LoVo (cell line): ENCODE measurements at places on chromosomes 5 and 9.

DNA sequence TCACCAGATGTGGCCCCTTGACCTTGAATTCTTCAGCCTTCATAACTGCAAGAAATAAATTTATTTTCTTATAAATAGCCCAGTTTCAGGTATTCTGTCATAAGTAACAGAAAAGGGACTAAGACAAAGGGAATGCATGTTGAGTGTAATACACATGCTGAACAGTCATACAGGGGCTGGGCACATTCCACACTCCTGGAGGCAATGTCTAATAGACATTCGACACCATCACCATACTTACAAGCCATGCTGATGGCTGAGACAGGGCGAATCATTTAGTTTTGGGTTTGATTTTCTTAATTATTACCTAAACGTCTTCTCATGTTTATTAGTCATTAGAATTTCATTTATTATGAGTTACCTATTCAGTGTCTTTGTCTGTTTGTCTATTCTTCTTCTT, 68.5 kb downstream of the TENT4A start:
- DNase-seq, result no peak

GRCh38 chr5:147966829-147967228, 60.5 kb upstream of the C5orf46 start:
- no peak for DNase-seq

GRCh38 chr5:128304791-128305190, 221.2 kb downstream of the SLC12A2 start:
- no peak for DNase-seq

DNA sequence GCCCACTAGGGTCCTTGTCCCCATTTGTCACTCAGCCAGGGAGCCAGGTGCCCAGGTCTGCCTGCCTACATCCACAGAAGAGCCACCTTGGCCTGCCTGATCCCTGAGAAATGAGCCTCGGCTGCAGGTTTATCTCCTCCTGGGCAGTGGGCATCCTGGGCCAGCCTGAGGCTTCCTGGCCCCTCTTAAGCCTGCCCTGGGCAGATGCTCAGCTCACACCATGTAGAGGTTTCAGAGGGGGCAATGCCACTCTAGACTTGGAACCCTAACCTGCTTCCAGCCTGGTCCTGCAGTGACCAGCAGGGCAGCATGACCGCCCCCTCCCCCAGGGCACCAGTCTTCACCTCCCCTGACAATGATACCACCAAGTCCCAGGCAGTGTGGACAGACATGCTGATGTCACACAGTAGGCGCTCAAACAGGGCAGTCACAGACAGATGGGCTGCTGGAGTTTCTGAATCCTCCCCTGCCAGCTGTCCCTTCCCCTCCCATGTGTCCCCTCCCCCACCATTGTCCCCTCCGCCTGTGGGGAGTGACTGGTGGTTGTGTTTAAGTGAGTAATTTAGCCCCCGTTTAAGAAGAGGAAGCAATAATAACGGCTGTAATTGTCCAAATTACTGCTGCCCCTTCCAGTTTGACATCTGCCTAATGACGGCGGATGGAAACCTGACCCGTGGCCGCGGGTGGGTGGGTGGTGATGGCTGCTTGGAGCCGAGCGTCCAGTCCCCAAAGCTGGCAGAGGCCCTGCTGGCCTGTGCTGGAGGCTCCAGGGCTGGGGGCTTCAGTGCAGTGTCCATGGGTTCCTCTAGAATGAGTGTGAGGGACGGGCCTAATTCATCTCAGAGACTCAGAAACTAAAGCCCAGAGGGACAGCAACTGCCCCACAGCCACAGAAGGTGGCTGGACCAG, 147.7 kb downstream of the BARX1 start:
- DNase-seq, result no peak

- DNase-seq, result peak; percentile 89
Measured at GRCh38 chr5:55534436-55535198, at the start of gene PLPP1. TSS of gene PLPP1 (minus strand) at chr5:55534964. CDS start at chr5:55534629, 335 bp downstream.

GRCh38 chr9:134811079-134811672, 69.4 kb upstream of the FCN2 start:
- DNase-seq, result no peak

GRCh38 chr9:71675857-71676165, 92.5 kb downstream of the CEMIP2 start:
- peak; percentile 27 for DNase-seq

- DNase-seq, result peak; percentile 44
Measured at GRCh38 chr5:84688566-84688965, 303.9 kb upstream of the EDIL3 start.

GRCh38 chr9:2958219-2958618, 114.3 kb upstream of the PUM3 start:
- no peak for DNase-seq

DNA sequence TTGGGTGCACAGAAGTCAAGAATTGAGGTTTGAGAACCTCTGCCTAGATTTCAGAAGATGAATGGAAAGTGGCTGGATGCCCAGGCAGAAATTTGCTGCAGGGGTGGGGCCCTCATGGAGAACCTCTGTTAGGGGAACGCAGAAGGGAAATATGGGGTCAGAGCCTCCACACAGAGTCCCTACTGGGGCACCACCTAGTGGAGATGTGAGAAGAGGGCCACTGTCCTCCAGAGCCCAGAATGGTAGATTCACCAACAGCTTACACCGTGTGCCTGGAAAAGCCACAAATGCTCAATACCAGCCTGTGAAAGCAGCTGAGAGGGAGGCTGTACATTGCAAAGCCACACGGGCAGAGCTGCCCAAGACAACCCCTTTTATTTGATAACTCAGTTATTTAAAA, 383.5 kb downstream of the TLE4 start:
- no peak for DNase-seq

DNA sequence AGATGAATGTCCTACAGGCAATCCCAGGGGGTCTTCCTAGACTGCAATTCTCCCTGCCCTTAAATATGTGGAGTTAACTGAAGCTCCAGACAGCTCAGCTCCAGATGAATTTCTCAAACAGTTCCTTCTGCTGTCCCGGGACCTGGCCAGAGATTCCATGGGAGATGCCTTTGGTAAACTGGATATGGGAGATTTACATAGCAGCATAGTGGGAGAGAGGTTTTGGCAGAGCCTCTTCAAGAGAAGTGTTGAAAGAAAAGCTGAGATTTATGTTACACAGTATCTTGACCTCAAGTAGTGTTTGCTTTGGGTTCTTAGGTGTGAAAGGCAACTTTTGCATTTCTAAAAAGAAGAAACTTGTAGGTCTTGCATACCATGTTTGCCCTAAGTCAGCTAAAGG, 364.9 kb downstream of the ARRDC3 start:
- DNase-seq, result no peak

DNA sequence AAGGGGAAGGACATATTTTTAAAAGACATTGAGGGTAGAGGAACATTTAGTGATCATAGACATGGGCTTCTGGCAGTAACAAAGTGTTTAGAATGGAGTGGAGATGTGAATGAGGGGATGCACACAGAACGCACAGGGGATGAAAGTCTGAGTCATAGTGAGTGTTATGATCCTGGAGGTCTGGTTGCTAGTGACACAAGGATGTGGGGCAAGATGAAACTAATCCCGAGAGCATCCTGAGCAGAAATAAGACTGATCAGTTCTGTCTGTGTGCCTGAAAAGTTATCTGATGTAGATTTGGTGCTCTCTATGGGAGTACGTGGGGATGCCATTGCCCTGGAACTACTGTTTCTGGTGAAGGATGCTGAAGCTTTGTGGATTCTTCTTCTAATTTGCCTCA, 141.1 kb downstream of the CHSY3 start:
- DNase-seq, result no peak

- DNase-seq, result no peak
Measured at GRCh38 chr9:131302244-131303075, 12.9 kb downstream of the PLPP7 start.

DNA sequence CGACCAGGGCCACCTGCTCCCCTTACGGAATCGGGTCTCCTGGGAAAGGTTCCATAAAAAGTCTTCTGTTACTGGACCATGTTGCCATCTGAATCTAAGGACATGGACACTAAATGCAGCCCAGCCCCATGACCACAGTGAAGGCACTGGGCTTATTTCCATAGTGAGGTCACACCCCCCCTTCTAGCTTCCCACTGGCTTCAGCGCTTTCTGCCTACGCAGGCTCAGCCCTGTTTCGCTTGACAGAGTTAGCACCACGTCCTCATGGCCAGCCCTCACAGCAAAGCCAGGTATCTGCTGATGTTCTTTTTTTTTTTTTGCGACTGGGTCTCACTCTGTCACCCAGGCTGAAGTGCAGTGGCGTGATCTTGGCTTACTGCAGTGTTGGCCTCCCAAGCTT, 14.1 kb downstream of the UCK1 start:
- DNase-seq, result no peak

DNA sequence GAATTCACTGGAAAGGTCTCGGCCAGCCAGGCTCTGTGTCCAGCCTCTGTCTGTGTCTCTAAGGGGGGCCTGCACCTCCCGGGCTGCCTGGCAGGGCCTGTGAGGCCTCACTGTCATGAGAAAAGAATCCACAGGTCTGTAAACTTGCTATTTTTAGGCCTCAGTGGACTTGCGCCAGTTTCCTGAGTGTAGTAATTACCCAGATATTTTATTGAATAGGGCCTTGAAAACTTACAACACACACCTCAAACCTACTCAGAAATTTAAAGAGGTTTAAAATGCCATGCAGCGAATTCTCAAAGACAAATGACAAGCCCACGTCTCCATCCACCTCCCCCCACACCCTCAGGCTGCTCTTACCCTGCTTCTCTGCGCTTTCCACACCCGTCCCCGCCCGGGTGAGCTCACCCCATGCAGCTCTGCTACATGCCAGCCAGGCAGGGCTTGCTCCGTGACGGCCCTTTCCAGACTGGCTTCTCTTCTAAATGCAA, 8.8 kb upstream of the TENT4A start:
- DNase-seq, result peak; percentile 68

GRCh38 chr5:163890261-163890660, 384.8 kb downstream of the MAT2B start:
- DNase-seq, result no peak

DNA sequence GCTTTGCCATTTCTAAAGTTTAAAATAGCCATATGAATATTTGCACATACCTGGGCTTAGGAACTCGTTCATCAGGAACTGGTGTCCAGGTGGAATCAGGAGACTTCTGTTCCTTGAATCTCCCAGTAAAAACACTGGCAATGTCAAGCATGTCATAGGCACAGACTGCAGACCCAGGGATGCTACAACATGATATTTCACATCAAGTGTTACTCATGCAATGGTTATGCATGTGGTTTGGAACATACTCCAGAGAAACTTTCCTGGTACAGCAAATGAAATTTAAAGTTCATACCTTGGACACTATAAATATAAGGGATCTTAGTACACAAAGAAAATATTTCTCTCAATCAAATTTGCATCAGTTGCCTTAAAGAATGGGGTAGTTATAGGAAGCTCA, 92.2 kb downstream of the SEMA6A start:
- DNase-seq, result no peak

DNA sequence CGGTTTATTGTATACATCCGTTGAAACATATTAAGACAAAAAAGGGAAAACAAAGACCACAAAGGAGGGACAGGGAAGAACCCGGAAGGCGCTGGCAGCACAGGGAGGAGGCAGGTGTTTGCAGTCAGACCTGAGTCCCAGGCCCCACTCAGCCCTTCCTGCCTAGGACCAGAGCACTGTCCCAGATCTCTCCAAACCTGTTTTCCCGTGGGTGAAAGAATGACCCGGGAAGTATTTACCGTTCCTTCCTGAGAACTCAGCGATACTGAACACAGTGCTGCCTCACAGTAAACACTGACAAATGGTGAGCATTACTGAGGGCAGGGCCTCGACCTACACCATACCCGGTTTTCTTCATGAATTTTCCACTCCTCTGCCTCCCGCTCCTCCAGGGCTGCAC, 1.2 kb downstream of the ABO start:
- no peak for DNase-seq

DNA sequence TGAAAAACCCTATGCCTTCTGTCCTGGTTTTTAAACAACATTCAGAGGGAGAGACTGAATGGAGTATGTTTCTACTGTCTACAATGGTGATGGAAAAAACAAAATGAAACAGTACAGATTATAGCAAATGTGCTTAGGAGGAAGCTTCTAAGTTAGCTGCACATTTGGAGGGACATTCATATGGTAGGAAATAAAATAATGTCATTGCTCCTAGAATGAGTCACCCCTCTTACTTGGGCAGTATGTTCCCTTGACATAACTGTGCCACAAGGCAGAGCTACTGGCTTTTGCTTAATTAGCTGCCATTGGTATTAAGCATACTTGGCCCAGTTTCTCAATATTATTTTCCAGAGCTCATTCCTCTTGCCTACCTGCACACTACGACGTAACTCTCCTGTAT, 128.9 kb downstream of the GDNF start:
- no peak for DNase-seq

GRCh38 chr5:35736280-35736679, 118.6 kb downstream of the SPEF2 start:
- no peak for DNase-seq

GRCh38 chr5:132426525-132427138, 57.1 kb downstream of the SLC22A5 start:
- peak; percentile 51 for DNase-seq

- DNase-seq, result no peak
Measured at GRCh38 chr9:20199111-20199510, 410.3 kb upstream of the SLC24A2 start.

- no peak for DNase-seq
Measured at GRCh38 chr5:146959360-146959759, 80.8 kb upstream of the PPP2R2B start.

GRCh38 chr5:10201223-10201868, 48.3 kb downstream of the ATPSCKMT start:
- DNase-seq, result no peak

- no peak for DNase-seq
Measured at GRCh38 chr5:107303171-107303968, 367.4 kb downstream of the EFNA5 start.

DNA sequence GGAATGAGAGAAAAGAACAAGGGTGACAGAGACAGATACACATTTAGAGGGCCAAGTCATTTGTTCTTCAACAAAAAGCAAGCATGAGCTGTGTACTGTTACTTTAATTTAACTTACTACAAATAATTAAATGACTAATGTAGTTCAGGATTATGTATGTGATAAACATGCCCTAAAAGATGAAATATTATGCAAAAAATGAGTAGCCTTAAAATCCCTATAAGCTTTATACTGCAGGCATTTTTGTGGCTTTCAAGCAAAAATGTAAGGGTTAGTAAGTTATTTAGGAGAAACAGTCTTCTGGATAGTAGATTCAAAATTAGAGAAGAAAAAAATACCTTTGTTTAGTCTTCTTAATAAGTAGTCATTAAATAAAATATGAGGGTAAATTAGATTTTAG, 431.2 kb downstream of the CSNK1G3 start:
- no peak for DNase-seq

- no peak for DNase-seq
Measured at GRCh38 chr5:179893076-179893957, 14.4 kb downstream of the TBC1D9B start.

- DNase-seq, result no peak
Measured at GRCh38 chr5:62083247-62083646, 222.8 kb upstream of the KIF2A start.

DNA sequence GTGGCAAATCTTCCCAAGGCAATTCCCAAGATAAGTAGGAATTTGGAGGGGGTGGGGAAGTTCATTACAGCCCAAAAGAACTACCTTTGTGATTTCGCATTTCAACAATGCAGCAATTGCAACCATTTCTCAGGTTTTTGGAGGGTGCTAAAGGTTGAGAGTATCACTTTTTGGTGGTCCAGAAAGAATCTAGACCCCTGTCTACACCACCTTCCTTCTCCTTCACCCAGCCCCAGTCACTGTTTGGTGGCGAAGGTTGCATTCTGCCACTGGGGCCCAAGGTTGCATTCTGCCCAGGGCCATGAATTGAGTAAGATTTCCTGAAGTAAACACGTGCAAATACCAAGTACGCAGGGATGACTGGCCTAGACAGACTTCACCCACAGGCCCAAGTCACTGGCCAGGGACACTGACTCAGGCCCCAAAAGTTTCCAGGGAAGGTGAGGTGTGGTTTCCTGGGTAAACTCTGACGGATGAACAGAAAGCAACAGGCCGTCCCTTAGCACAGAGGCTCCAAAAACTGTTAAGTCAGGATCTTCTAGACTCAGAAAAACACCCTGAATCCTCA, 5.7 kb downstream of the PDE6A start:
- no peak for DNase-seq
